Activated CD4-positive, alpha-beta T cell treated with anti-CD3 and anti-CD28 coated beads, Interleukin-2, amount 10 ng/mL, durations not matched to agents 24 days and 14 days (primary cell): ENCODE measurements at places on chromosomes 7 and 10. TPM values are rescaled to one million over a fixed set of nuclear protein-coding genes. Genes with fewer than 3 reads are reported as not detected.
A peak's percentile ranks its signal among the peaks of the same experiment; 100 is the strongest.

The TMEM184A gene
- total RNA-seq = not detected in 2 replicates

The TMEM273 gene
- total RNA-seq = 34.3 and 36.4 TPM in 2 replicates

The PRTFDC1 gene
- 0.21 and 0.50 TPM in 2 replicates for total RNA-seq

The ERV3-1 gene
- 7.4 and 9.5 TPM in 2 replicates for total RNA-seq

The RBM17 gene
- total RNA-seq = 258 and 262 TPM in 2 replicates

- no peak for DNase-seq
Observed at GRCh38 chr10:45179691-45180090, 135.7 kb downstream of the OR13A1 start.

DNA sequence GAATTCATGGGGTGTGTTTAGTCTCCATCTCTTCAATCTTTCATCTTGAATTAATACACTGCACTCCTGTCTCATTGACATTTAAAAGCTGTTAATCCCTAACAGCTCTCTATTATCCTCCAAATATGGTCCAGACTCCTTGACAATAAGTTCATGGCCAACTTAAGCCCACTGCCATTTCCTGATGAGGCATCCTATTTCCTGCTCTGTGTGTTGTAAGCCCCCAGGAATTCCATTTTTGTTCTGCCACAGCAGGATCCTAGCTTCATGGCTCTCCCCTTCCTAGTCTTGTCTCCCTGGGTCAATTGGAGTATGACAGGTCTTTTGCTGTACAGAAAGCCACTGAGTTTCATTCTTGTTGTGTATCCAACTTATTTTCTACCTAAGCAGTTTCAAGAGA is 218.8 kb downstream of the OTUD1 start:
- DNase-seq = no peak

GRCh38 chr10:42941295-42941644 is 135.6 kb upstream of the RET start:
- DNase-seq = no peak

GRCh38 chr10:17443707-17444387 is 10.5 kb downstream of the ST8SIA6 start:
- peak; percentile 74 for DNase-seq

DNA sequence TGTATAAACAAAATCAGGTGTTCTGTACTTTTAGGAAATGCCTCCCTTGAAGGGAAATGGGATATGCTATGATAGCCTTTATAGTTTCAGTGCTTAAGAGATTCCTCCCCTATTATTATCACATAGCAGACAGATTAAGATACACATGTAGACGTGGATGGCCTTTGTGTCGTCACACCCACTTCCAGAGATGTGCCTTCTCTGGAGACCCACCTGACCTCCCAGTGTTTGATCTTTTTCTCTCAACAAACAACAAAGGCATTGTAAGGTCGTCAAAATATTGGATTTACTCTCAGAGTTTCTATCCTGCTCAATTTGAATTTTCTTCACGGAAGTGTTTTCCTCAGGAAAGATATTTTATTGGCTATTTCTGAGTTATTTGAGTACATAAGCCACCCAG is 25.7 kb upstream of the C1GALT1 start:
- no peak for DNase-seq

GRCh38 chr7:76392531-76393115 is 16.9 kb downstream of the SSC4D start:
- DNase-seq = no peak

GRCh38 chr7:44735403-44736165 is 13.1 kb upstream of the ZMIZ2 start:
- DNase-seq = peak; percentile 81

GRCh38 chr10:86960003-86960862 is 1.8 kb downstream of the SNCG start:
- peak; percentile 82 for DNase-seq
